AG04450 (cell line): ENCODE measurements at places on chromosomes 12 and 14.

GRCh38 chr12:121241156-121241970 lies 31.4 kb downstream of the P2RX4 start:
- DNase-seq, result no peak

DNA sequence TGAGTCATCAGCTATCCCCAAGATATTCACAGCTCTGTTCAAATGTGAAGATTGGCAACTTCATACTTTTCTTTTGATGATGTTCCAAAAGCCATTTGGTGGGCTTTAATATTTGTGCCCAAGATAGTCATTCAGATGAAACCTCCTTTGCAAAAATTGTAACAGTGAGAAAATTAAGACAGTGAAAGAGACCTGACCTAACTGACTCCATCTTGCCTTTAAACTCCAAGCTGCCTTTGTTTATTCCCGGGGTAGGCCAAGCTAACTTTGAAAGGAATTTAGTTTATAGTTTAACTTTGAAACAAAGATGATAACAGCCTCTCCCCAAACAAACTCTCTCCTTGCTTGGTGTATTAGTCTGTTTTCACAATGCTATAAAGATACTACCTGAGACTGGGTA lies 221.1 kb downstream of the KTN1 start:
- DNase-seq, result no peak

GRCh38 chr12:124422142-124422569 lies 127.3 kb downstream of the RFLNA start:
- DNase-seq, result no peak

DNA sequence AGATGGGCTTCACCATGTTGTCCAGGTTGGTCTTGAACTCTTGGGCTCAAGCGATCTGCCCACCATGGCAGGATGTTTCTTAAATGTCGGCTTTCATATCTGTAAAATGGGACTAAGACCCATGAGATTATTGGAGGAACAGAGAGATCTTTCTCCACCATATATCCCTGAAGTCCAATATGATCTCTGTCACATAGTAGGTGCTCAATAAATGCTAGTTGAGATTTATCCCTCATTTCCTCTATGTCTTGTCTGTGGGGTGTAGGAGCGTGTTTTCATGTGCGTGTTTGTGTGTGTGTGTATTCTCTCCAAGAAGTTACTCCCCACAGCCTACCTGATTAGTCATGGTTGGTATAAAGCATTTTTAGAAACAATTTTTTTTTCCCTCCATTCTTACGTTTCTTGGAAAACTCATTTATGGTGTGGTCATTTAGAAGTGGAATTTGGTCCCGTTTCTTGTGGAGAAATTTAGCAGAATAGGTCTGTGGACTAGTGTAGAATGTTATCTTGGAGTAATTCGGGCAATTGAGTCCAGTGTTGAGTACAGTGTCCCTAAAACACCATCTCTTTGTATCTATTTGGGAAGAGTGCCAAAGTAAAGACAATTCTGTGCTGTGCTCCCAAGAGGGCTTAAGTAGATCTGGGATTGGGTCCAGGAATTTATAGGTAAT lies 4.3 kb downstream of the STRAP start:
- DNase-seq, result no peak

DNA sequence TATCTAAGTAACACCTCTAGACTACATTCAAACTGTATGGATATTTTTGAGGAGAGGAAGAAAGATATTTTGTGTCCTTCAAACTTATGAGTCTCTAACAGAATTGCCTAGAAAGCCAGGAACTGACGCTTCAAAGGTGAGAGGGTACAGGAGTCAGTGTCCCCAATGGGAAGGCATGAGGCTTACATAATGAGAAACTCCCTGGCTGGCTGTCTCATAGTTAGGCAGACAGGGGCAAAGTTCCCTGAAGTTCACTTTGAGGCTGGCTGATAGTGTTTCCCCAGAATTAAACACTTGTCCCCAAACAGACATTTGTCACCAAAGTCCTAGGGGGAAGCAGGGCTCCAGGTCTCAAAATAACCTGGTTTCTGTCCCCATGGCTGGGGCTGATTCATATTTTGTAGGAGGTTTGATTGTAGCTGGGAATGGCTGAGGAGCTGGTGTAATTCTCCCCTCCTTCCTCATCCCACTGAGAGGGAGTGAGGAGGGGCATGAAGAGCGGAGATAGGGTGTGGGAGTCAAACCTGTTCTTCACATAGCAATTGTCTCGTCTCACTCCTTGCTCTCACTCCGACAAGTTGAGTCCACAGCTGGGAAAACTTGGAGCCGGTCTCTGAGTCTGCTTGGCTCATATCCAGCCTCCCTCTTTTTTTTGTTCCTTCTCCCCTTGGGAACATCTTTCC lies 56.4 kb upstream of the CISTR start:
- no peak for DNase-seq

DNA sequence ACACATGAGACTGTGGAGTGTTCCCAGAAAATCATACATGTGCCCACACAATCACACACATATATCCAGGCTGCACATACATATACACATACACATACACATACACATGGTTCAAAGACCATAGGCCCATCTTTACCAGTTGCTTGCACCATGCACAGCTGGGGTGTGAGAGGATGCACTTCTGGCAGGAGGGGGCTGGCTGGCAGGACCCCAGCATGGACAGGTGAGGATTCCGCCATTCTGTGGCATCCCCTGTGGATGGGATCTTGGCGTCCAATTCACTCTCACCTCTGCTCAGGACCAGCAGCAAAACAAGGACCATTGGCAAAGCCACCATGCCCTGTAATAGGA lies 7.0 kb downstream of the ITGB7 start:
- DNase-seq, result no peak

DNA sequence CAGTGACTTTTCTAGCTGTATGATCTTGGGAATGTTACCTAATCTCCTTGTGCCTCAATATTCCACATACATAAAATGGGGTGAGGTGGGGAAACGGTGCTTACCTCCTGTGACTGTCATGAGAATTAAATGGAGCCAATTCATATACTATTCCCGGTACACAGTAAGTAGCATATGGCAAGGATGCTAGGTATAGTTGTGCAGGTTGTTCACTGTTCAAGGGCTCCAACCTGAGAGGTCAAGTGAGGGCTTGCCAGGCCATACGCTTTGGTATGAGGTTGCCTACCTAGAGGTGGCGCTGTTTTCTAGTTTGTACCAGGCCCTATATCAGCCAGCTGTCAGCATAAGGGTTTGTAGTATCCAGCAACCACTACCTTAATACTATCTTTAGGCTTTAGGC lies 3.6 kb upstream of the BATF start:
- DNase-seq, result no peak

DNA sequence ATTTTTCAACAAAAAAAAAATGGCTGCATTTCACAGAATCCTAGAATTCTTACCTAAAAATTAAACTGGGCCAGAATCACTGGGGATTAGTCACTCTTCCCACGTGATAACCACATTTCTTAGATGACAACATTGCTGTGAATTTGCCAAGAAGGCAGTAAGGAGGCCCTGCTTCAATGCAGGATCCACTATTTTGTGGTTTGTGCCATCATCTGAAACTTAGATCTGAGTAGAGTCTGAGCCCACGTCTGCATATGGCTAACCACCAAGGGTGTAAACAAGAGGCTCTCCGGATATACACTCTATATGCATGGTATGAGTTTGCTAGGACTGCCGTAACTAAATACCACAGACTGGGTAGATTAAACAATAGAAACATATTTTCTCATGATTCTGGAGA lies 24.4 kb upstream of the TBX5 start:
- DNase-seq, result peak; percentile 98

GRCh38 chr14:94922595-94923239 lies 152.8 kb upstream of the GSC start:
- no peak for DNase-seq

- no peak for DNase-seq
Measured at GRCh38 chr14:101167428-101167827, 263.9 kb upstream of the RTL1 start.

- no peak for DNase-seq
Measured at GRCh38 chr12:70664465-70664881, 27.2 kb upstream of the PTPRB start.

GRCh38 chr12:79381248-79382208 lies 309.2 kb downstream of the PAWR start:
- DNase-seq, result no peak

GRCh38 chr12:2183556-2184541 lies 131.1 kb downstream of the CACNA1C start:
- no peak for DNase-seq

- no peak for DNase-seq
Measured at GRCh38 chr14:81434230-81434629, 34.1 kb upstream of the STON2 start.

GRCh38 chr14:25252793-25253192 lies 202.8 kb upstream of the STXBP6 start:
- DNase-seq, result no peak

DNA sequence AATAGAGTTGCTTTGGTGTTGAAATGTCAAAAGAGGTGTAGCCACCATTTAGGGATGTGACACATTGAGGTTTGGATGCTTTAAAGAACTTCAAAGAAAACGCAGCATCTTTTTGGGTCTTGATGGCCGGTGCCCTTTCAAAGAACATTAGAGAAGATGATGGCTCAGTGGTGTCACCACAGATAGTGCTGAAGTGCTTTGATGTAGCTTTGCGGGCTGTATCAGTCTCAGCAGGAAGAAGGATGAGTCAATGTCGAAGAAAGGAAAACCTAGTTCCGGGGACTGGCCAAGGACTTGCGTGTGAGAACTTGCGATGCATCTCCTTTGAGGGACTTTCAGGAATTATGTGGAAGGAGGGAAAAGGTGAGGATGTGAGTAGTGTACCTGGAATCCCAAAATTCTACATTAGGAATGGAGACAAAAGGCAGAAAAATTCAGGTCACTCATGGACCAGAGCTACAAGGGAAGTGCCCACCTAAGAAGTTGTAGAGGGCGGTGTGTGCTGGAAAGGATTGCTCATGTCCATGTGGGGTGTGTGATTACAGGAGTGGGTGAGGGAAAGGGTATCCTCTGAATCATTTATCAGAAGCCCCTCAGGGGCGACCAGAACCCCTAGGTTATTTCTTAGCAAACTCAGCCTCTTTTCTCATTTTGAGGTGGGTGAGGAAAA lies 39.7 kb upstream of the GZMB start:
- no peak for DNase-seq

DNA sequence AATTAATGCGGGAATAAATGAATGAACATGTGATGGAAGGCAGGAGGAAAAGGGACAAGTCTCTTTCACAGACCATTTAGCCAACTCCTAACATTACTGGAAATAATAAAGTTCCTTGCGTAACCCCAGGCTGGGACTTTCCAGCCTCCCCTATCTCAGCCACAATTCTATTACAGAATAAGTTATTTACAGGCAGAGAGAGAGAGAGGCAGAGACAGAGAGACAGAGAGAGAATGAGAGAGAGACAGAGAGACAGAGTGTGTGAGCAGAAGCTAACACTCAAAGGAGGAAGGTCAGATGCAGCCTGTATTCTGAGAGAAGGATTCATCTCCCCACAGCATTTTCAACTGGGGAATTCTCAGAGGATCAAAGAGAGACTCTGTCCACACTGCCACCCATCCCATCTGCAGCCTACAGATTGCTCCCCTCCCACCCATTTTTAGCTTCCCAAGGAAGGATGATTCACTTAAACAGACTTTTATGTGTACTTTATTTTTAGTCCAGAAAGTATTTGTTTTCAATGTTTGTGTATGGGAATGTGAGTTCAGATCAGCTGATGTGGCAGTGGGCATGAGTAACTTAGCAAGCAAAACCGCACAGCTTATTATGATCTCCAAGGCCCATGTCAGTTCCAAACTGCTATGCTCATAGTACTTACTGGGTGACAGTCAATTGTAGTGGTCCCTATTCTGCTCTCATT lies 165.7 kb downstream of the CAND1 start:
- peak; percentile 93 for DNase-seq

DNA sequence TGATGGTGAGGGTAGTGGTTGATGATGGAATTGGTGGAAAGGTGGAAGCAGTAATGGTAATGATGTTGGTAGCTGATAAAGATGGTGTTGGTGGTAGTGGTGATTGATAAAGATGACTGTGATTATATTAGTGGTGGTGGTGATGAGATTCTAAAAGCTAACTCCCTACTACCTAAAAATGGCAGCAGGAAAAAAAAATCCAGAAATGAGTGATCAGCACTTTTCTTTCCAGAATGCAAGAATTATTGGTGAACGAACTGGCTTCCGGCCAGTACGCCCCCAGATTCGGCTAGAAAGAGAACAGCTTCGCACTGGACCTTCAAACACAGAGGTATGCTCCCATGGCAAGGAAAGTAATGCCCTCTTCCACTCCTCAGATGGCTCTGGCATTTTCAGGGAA lies 19.3 kb downstream of the DAO start:
- DNase-seq, result no peak

- DNase-seq, result no peak
Measured at GRCh38 chr14:36585100-36585499, 2.7 kb upstream of the NKX2-8 start.

DNA sequence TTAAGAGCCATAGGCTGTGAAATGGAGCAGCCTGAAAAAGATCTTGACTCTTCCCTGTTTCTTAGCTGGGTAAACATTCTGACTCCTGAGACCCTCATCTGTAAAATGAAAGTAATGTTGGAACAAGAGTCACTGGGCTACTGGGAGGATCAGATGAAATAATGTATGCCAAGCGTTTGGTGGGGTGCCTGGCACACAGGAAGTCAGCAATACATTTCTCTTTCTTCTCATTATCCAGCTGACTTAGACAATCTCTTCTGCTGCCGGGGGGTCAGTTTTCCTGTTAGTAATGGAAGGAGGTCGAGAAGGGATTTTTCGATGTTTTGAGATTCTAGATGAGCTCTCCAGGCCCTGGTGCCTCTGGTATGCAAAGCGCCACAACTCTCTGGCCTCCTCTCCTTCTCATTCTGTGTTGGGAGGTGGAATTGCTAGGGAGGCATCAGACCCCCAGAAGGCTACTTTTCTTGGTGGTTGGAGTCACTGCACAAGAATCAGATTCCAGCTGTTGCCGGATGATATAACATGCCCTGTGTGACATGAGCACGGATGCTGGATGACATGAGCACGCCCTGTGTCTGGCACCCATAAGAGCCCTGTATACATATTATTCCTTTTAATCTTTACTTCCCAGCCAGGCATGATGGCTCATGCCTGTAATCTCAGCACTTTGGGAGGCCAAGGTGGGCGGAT lies 4.3 kb downstream of the OASL start:
- no peak for DNase-seq

DNA sequence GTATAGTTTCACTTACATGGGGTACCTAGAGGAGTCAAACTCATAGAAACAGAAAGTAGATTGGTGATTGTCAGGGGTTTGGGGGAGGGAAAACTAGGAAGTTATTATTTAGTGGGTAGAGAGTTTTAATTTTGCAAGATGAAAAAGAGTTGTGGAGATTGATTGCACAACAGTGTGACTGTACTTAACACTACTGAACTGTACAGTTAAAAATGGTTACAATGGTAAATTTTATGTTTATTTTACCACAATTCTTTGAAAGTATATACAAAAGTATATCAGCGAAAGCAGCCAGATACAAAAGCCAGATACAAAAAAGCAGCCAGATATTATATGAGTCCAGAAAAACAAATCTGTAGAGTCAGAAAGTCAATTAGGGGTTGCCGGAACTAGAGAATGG lies 247.6 kb downstream of the IPO8 start:
- DNase-seq, result no peak

GRCh38 chr14:62097824-62098223 lies 335.6 kb downstream of the SNAPC1 start:
- DNase-seq, result no peak

- DNase-seq, result no peak
Measured at GRCh38 chr12:115866909-115867525, 410.5 kb downstream of the MED13L start.

- DNase-seq, result no peak
Measured at GRCh38 chr12:122669397-122670070, 33.6 kb downstream of the HCAR2 start.

- DNase-seq, result no peak
Measured at GRCh38 chr12:68878846-68879245, 54.1 kb downstream of the CPM start.

GRCh38 chr12:46174061-46174662 lies 94.7 kb downstream of the SLC38A1 start:
- DNase-seq, result no peak
